M059J (cell line): ENCODE measurements at places on chromosomes 5 and 9. TPM values are rescaled to one million over a fixed set of nuclear protein-coding genes. Genes with fewer than 3 reads are reported as not detected.

PRDM9 gene
- not detected in 2 replicates for total RNA-seq

ANGPTL2 gene
- total RNA-seq = 11.5 and 15.8 TPM in 2 replicates

DNA sequence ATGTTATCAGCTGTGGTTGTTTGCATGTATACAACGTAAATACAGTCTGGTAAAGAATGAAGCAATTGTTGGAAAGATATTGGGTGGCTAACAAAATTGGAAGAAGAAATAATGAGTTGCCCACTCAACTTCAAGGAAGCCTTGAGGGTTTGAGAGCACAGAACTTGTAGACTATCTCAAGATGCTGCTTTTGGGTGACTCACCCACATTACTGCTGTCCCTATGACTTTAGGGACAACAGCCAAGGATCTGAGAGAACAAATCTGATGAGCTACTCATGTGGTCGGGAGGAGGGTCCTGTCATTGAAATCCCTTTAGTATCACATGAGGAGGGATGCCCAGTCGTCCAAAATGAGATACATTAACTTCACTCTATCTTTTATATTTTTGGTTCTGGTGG is 261.8 kb downstream of the GAS1 start:
- DNase-seq = peak; percentile 19

FAM169A gene
- 5.3 and 10.7 TPM in 2 replicates for total RNA-seq

DNA sequence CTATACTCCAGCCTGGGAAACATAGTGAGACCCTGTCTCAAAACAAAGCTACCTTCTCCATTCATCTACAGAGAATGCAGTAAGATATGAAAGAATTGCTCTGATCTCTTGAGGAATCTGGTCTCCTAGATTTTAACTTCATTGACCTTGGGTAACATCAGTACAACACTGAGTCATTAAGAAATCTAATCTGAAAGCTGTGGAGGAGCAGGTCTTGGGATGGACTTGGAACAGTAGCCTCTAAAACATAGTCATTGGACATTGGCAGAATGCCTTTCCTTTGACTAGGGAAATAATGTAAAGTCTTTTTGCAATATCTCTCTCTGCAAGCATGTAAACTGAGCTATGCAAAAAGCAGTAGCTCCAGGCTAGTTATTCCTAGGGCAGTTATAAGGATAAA is 58.1 kb downstream of the KCNN2 start:
- DNase-seq = peak; percentile 48

GRCh38 chr9:36336131-36336907 is 63.8 kb downstream of the RNF38 start:
- DNase-seq = no peak
